ENCODE measurements at places on chromosomes 13 and 19.

- DNase-seq, result no peak
Observed at GRCh38 chr13:63731896-63732295, 2316.2 kb upstream of the PCDH20 start.

- DNase-seq, result no peak
Observed at GRCh38 chr13:49953560-49953959, 17.4 kb upstream of the SPRYD7 start.

GRCh38 chr13:112443995-112444311 is 67.8 kb downstream of the SPACA7 start:
- DNase-seq, result peak; percentile 71

- DNase-seq, result no peak
Observed at GRCh38 chr13:44605275-44605674, 29.1 kb upstream of the TSC22D1 start.

GRCh38 chr13:101308247-101309013 is 107.9 kb downstream of the NALCN start:
- DNase-seq, result no peak

- no peak for DNase-seq
Observed at GRCh38 chr13:108777421-108778420, 148.3 kb downstream of the MYO16 start.

- DNase-seq, result no peak
Observed at GRCh38 chr19:33310606-33311325, 8.4 kb upstream of the CEBPA start.

GRCh38 chr13:111872475-111873150 is 194.3 kb upstream of the SOX1 start:
- no peak for DNase-seq

DNA sequence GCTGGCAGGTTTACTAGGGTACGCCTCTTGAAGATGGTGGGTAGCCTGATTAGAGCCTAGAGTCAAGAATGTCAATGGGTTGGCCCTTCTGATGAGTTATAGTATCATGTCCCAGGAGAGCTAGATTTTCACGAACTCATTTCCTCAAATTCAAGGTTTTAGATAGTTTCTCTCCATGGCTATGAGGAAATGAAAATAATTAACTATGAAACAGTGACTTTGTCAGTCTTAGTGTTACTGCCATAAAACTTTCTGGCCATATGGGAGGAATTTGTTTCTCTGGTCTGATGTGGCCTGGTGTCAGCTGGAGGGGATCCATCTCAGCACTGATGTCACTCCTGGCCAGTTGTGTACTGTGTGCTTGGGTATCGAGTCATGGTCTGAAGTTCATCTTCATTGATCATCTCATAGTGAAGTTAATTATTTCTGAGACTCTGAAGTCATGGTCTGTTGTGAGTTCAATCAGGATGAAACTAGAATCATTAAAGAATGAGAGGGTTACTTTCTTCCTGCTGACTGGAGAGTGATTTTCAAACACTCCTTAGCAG is 49.4 kb upstream of the TNFSF11 start:
- no peak for DNase-seq

- DNase-seq, result no peak
Observed at GRCh38 chr19:19502808-19503602, 12.3 kb downstream of the TSSK6 start.

DNA sequence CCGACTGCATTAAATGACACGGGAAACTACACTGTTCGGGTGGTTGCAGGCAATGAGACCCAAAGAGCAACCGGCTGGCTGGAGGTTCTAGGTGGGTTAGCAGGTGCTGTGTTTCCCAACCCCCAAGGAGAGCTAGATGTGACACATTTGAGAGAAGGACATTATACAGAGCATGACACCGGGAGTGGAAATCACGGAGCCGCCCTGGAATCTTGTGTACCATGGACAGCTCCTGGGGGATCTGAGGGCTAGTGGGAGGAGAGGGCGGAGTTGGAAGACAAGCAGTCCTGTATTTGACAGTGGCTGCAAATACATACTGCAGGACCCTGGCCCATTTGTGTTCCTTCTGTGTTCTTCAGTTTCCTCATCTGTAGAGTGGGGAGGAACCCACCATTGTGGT is 2.3 kb downstream of the CEACAM18 start:
- DNase-seq, result peak; percentile 61

DNA sequence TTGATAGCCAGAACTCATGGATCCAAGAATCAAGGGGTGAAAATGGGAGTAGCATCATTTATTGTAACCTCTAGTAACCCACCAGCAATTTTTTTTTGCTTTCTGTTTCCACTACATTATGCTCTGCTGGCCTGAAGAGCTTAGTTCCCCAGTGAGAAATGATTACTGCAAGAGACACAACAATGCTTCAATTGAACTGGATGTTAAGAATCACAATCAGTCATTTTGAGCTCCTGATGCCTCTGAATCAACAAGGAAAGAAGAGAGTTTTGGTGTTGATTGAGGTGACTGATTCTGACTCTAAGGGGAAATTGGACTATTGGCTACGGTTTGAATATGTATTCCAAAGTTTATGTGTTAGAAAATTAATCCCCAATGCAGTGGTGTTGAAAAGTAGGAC is 1084.4 kb downstream of the SLITRK1 start:
- DNase-seq, result no peak

- DNase-seq, result no peak
Observed at GRCh38 chr13:109163037-109163379, 533.6 kb downstream of the MYO16 start.

- no peak for DNase-seq
Observed at GRCh38 chr13:22700246-22700887, 480.4 kb upstream of the SGCG start.

GRCh38 chr19:28313633-28314032 is 899.3 kb downstream of the UQCRFS1 start:
- no peak for DNase-seq

- DNase-seq, result no peak
Observed at GRCh38 chr19:54659300-54659699, 3.5 kb upstream of the LILRB4 start.

- DNase-seq, result no peak
Observed at GRCh38 chr19:49688531-49689132, 762 bp upstream of the ADM5 start.
